ENCODE measurements at places on chromosomes 1 and 21.

GRCh38 chr1:206738370-206739366 lies 31.9 kb upstream of the IL19 start:
- no peak for DNase-seq

DNA sequence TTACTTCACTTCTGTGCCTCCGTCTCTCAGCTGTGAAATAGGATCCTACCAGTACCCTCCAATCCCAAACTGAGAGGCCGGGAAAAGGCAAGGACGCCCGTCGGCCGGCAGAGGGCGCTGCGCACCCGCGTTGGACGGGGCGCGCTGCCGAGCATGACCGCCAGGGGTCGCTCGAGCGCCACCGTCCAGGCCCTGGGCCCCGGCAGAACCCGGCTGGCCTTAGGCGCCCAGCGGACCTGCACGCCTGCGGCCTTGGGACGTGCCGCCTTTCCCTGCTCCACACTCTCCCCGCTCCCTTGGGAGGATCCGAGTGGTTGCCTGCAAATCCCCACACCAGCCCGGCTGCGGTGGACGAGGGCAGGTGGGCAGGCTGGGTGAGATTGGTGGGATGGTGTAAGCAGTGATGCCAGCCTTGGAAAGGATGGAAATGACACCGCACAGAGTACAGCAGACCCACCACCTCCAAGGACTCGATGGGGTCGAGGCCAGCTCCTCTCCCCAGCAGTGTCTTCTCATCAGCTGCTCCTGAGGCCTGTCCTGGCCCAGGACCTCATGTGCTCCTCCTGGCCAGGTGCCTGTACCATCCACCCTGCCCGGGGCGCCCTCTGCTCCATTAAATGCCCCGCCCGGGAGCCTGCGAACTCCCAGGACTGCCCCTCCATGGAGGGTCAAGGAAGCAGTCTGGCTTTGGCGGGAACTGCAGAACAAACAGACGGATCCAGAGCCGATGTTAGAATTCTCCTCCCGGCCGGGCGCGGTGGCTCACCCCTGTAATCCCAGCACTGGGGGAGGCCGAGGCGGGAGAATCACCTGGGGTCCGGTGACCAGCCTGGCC lies 47.4 kb upstream of the LBR start:
- peak; percentile 69 for DNase-seq

GRCh38 chr1:72369069-72369757 lies 86.9 kb upstream of the NEGR1 start:
- DNase-seq, result no peak

DNA sequence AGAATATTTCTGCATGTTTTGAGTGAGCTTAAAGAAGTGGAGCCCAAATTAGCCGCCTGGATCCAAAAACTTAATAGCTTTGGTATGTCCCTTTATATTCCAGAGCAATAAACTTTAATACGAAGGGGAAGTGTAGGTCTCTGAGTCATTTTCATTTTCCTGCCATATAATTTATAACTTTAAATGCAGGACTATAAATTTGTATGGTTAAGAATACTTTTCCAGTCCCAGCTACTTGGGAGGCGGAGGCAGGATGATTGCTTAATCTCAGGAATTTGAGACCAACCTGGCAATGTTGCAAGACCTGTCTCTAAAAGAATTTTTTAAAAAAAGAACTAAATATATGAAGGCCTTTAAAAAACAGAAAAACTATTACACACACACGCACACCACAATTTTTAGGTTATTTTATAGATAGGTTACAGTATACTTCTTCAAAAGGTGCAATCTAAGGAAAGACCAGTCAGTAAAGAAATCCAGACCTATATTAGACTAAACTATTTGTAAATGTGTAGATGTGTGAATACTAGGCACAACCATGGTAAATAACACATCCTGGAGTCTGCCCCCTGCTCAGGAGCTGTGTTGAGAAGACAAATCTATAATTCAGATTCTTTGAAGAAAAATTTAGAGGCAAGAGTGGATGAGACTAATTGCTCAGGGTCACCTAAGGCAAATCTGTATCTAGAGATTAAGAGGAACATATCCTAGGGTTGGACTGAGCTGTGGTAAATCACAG lies 80.3 kb downstream of the TTC3 start:
- DNase-seq, result no peak

Measured in activated CD4-positive, alpha-beta T cell treated with anti-CD3 and anti-CD28 coated beads, Interleukin-2, amount 50 U/mL, for 24 hours (primary cell).